Hematopoietic multipotent progenitor cell (in vitro differentiated cells): ENCODE measurements at places on chromosomes 16 and 17.

DNA sequence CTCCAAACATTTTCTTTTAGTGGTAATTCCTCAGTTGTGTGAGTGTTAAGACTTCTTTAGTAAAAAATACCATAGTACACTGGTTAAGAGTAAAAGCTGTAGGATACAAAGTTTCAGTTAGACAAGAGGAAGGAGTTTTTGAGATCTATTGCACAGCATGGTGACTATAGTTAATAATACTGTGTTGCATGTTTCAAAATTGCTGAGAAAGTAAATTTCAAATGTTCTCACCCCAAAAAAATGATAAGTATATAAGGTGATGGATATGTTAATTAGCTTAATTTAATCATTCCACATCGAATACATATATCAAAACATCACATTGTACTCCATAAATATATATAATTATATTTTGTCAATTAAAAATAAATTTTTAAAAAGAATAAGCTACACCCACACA, 22.0 kb upstream of the NLK start:
- DNase-seq, result no peak

DNA sequence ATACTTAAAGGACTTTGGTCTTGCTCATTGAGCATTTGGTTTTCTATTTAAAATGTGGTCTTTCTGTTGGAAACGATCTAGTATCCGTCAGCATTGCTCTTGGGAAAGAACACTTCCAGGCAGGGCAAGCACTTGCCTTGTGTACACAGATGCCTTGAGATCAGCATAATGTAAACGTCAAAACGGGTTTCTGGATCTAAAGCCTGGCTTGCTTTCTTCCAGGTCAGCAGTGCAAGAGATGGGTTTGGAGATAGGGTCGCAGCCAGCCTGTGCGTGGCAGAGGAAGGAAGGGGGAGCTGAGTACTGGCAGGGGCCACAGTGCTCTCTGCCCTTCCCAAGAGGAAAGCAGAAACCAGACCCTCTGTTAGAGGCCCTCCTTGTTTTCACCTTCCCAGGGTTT, 175.5 kb downstream of the LGALS9B start:
- DNase-seq, result no peak

DNA sequence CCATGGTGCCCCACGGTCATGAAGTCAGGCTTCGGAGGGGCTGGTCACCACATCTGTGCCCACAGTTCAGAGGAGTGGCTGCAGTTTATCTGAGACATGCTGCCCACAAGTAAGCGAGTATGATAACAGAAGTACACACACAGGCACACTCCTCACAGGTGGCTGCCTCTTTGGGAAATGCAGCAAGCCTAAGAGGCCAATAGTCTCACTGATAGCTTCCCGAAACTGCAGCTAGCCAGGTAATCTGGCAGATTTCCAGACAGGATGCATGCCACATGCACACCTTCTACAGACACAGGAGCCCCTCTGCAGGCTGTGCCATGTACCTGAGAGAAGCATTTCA, 12.6 kb upstream of the GFOD2 start:
- DNase-seq, result no peak

DNA sequence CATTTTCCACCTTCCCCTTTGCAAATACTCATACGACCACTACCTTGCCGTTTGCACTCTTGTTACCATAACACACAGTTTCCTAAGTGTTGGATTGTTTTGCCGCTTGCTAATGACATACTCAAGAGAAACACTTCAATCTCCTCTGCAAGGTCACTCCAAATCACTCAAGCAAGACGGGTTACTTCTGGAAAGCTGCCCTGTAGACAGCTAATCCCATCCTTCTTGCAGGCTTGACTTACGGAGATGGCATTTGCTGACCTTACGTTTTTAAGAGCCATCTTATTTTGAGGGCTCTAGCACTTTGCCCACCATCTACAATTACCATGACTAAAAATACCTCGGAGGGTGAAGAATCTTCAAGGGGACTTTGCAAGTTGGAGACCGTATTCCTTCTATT, 46.2 kb downstream of the MYH3 start:
- no peak for DNase-seq

- no peak for DNase-seq
These were observed 38.0 kb upstream of the MNT start for GRCh38 chr17:2438823-2439222.

DNA sequence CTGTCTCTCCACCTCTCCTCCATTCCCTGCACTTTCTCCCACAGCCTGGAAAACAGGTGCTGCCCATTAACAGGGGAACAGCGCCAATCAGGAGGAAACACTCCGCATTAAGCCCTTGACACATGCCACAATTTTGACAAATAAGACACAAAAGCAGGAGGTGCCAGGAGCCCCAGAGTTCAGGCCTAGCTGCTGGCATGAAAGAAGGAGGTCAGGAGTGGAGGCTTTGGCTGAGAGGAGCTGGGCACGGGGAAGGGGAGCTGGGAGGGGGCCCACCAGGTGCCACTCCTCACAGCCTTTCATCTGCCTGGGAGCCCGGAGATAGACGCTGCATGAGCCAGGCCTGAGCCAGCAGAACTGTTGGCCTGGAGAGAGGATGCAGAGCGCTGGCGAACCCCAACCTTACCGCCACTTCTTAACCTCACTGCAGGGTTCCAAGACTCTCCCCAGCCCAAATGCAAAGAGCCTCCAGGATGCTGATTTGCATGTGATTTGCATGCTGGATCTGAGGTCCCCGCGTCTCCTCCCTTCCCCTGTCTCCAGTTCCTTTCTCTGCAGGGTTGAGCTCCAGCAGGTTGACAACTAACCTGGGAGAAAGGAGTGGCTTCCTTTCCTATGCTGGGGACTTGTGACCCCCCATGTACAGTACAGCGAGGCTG, 139.8 kb upstream of the SDK2 start:
- no peak for DNase-seq
